ENCODE measurements at places on chromosomes 12 and 14. TPM values are rescaled to one million over a fixed set of nuclear protein-coding genes. Genes with fewer than 3 reads are reported as not detected.

The TTC6 gene
- total RNA-seq = not detected

The LMO3 gene
- not detected for total RNA-seq

The ZFHX2 gene
- 2.5 TPM for total RNA-seq

The P2RX2 gene
- total RNA-seq = not detected

The EPYC gene
- not detected for total RNA-seq

The MYG1 gene
- 81.1 TPM for total RNA-seq

The OR10A7 gene
- total RNA-seq = not detected

The KRT79 gene
- not detected for total RNA-seq

The OR4K15 gene
- total RNA-seq = not detected

The FLVCR2 gene
- 2.6 TPM for total RNA-seq

The GLIPR1L1 gene
- total RNA-seq = not detected

The DNAH10 gene
- 0.09 TPM for total RNA-seq

The RILPL1 gene
- total RNA-seq = 4.6 TPM

The RNF34 gene
- total RNA-seq = 85.5 TPM

The TBX5 gene
- total RNA-seq = not detected

The GPR162 gene
- 0.11 TPM for total RNA-seq

The PLEKHG7 gene
- not detected for total RNA-seq

The SERPINA5 gene
- not detected for total RNA-seq

The CAMKK2 gene
- total RNA-seq = 35.9 TPM

The SUDS3 gene
- total RNA-seq = 25.1 TPM

The SPIC gene
- total RNA-seq = not detected

The OASL gene
- 4.0 TPM for total RNA-seq

The GDF3 gene
- not detected for total RNA-seq

The DTX3 gene
- 18.3 TPM for total RNA-seq

Data from CD8-positive, alpha-beta memory T cell (primary cell).